ENCODE measurements at places on chromosomes 16 and 17.

DNA sequence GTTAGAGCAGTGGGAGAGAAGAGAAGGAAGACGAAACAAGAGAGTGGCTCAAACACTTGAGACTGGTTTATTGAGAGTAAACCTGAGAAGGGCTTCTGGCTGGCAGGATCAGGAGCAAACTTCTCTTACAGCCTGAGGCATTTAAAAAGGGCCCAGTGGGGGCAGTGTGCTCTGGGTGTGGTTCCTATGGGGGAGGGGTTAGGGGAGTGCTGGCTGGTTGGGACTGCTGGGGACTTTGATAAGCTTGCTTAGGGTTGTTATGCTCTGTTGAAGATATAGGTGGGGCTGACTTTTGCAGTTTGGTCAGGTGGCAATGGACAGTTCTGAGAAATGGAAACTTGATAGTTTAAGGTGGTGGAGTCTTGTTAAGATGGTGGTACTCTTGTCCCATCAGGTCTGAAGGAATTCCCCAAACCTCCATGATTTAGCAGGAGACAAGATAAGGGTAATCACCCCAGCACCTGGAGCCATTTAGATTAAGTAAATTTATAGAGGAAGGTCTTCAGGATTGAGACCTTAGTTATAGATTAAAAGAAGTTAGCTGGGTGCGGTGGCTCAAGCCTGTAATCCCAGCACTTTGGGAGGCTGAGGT, 79.3 kb downstream of the EMP2 start:
- no peak for DNase-seq

- no peak for DNase-seq
These were observed 75.7 kb upstream of the LHX1 start for GRCh38 chr17:36861531-36861930.

DNA sequence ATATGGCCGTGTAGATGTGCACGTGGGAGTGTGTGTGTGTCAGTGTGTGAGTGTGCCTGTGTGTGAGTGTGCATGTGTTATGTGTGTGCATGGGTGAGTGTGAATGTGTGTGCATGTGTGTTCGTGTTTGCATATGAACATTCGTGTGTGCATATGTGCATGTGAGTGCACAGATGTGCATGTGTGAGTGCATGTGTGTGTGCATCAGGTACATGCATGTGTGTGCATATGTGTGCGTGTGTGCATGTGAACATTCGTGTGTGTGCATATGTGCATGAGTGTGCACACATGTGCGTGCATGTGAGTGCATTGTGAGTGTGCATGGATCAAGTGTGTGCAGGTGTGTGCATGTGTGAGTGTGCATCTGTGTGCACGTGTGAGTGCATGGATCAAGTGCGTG, 2.5 kb upstream of the TPSAB1 start:
- DNase-seq = no peak

- no peak for DNase-seq
These were observed 33.4 kb downstream of the PSME3IP1 start for GRCh38 chr16:57152096-57153093.

DNA sequence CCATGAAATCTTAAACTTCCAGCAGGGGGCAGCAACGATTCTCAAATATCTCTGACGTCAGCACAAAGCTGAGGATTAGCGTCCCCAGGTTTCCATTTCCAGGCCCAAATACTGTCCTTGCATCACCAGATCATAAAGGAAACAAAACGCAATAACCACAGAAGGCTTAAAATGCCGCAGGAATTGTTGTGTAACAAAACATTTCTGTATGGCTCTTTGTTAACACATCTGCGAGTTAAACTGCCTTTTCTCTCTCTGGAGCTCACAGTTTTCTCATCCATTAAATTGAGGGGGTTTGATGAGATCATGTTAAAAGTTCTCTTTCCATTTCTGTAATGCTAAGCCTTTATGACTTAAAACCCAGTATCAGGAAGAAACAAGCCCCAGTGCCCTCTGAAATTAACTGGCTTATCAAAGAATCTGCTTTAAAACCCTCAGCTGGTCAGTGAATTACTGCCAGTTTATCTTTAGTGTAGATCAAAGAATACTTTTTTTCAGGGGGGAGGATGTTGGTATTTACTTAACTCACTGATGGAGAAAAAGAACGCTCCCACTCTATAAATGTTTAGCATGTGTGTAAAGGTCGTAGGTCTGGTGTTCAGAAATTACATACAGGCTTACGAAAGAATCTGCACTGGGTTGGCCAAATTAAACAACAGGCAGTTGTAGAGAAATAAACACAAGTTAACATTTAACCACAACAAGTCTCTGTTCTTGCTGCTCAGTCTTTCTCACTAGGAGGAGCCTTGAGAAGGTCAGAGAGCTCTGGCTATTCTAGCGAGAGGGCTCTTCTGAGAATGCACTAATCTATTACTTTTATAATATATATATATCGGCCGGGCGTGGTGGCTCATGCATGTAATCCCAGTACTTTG, 10.6 kb upstream of the TERF2 start:
- DNase-seq = peak; percentile 20

- DNase-seq = peak; percentile 2
These were observed 38.0 kb upstream of the CPHXL start for GRCh38 chr16:75764154-75764768.

- DNase-seq = no peak
These were observed 430 bp downstream of the HAPSTR1 start for GRCh38 chr16:9091867-9092281.

GRCh38 chr17:65489413-65490155, 71.9 kb downstream of the AXIN2 start:
- DNase-seq = no peak

GRCh38 chr16:28883221-28883996, 5.1 kb downstream of the ATP2A1 start:
- no peak for DNase-seq

DNA sequence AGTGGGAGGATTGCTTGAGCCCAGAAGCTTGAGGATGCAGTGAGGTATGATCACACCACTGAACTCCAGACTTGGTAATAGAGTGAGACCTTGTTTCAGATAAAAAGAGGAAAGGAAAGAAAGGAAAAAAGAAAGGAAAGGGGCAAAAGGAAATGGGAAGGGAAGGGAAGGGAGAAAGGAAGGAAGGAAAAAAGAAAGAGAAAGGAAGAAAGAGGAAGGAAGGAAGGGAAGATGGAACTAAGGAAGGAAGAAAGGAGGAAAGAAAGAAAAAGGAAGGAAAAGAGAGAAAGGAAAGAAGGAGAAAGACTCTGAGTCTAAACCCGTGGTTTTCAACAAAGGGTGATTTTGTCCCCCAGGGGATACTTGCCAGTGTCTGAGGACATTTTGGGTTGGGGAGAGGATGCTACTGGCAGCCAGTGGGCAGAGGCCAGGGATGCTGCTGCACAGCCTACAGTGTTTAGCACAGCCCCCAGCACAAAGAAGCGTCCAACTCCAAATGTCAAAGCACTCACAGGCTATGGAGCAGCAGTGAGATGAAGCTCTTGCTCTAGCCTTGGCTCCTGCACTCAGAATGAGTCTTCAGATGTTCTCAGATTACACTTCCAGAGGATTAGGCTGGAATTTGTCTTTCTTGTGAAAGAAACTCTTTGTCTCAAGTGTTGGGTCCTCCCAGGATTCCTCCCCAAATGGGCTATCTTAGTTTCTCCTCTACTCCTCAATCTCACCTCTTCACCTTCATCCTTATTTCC, 64.2 kb downstream of the BMERB1 start:
- no peak for DNase-seq

- DNase-seq = no peak
These were observed 1503.7 kb downstream of the CDH11 start for GRCh38 chr16:63617990-63618763.
